ENCODE measurements at places on chromosomes 16 and 17.

- DNase-seq, result no peak
These were observed 78.8 kb downstream of the BRIP1 start for GRCh38 chr17:61784510-61784909.

DNA sequence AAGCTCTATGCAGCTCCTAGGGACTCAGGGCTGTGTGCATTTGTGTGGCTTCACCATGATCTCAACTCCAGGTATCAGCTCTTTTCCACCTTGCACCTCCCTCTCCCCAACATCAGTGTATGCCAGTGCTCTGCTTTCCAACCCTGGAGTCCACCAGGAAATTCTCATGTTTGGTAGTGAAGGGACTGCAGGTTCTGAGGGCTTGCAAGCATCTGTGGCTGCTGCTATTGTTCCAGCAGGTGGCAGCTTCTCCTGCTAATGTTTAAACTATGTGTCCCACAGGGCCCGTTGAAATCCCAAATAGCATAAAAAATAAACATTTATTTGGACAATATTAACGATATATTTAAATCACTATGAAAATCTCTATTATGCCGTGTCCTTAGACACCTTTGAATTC lies 82.0 kb downstream of the RGS9 start:
- no peak for DNase-seq

- DNase-seq, result no peak
These were observed 6.2 kb upstream of the WFIKKN1 start for GRCh38 chr16:624526-625070.

DNA sequence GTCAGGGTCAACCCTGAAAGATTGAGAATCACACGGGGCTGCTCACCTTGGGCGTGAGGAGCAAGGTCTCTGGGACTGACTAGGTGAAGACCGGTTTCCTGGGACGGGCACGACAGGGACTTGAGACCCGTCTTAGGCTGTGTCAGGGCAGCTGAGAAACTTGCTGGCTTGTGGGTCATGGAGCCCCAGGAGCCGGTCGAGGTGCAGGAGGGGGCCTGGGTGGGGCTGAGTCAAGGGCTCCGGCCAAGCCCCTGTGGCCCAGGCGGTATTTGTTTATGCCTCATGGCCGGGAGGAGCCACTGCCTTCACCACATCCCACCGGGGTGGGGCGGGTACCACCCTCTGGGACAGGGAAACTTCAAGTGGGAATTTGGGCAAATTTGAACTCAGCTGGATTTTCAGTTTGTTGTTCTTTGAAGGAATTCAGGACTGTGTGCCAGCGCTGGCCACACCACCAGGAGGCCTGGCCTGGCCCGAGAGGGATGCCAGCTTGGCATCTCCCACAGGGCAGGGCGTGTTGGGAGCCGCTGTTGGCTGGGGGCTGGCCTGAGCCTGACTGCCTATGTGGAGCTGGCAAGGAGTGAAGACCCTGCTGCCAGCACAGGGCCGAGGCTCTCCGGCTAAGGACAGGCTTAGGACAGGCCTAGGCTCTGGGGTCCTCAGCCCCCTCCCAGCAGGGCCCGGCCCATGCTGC lies 116.1 kb downstream of the METRNL start:
- DNase-seq, result peak; percentile 25

- no peak for DNase-seq
These were observed 126.1 kb downstream of the HS3ST4 start for GRCh38 chr16:25817876-25818275.

GRCh38 chr16:78460428-78460827 lies 361.0 kb downstream of the WWOX start:
- no peak for DNase-seq

DNA sequence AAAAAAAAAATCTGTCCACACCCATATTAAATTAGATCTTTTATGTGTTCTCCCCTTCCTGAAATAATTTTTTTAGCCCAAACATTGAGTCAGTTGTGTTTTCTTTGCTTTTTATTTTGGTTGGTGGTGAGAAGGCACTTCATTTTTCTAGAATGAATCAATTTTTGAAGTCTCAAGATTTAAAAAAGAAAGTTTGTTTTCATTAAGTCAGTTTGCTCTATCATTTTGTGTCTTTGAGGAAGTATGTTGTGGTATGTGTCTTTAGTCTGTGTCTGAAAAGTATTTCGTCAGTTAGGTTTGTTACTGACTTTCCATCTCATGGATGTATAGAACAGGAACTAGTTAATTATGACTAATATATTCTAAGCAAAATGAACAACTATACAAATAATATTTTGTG lies 3.8 kb downstream of the IGF2BP1 start:
- no peak for DNase-seq
